ENCODE measurements at places on chromosomes 11 and 22. TPM values are rescaled to one million over a fixed set of nuclear protein-coding genes. Genes with fewer than 3 reads are reported as not detected.

DNA sequence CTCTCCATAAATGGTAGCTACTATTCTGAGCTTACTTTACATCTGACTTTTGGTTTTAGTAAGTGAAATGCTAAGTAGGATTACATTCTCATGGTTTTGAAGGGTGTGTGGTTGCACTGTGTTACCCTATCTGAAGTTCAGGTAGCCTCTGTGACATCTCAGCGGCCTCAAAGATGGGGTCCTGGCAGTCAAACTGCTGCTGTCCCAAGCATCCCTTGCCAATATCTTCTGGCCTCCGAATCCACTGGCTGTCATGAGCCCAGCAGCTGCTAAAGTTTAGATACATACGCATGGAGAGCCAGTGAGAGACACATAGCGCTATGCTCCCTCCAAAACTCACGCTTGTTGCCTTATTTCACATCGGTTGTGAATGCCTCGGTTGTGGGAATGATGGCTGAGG, 34.9 kb downstream of the UBASH3B start:
- DNase-seq = no peak

DNA sequence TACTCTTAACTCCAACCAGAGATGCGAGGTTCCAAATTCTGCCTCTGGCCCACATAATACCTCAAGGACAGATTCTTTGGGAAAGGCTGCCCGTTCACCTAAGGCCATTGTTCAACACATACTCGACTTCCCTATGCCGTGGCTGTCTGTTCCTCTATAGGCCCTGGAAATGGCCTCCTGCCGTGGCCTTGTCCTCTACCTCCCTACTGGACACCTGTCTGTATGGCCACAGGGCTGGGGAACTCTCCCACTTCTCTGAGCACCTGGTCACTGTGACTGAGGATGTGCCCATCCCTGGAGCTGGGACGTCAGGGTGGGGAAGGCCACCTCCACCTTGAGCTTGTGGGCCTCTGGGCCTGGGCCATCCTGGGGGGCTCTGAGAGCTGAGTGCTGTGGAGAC, 340.5 kb upstream of the B3GAT1 start:
- DNase-seq = no peak

GRCh38 chr22:39738746-39739145, 154.8 kb downstream of the ENTHD1 start:
- DNase-seq = no peak

DNA sequence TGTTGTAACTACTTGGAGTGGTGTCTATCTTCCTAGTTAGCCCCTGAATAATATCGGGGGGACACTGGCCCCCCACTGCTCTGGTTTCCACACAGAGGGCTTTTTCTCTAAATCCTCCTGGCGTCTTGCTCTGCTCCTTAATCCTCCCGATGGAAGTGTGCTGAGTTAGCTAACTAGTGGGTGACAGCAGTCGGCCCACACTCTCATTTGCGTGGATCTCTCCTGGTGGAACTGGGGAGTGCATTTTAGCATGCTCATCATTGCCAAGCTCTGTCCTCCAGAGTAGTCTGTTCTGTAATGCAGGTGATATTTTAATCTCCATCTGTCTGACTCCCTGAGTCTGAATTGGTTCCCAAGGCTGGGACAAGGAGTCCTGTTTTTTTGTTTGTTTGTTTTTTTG, 46.1 kb upstream of the RASSF10 start:
- no peak for DNase-seq

DNA sequence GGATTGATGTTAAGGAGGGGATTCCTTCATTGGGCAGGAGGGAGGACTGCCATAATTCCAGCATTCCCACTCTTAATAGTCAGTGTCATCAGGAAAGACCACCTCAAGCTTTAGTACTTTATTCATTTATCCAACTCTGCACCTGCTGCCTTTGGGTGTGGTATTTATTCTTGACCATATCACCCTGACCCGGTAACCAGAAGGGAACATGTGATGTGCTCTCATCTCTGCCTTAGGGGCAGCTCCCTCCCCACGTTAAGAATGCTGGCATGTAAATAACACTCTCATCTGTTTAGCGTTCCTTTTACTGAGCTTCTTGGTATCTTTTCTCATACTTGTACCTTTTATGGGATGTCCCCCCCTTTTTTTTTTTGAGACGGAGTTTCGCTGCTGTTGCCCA, 7.7 kb downstream of the CAT start:
- no peak for DNase-seq

- no peak for DNase-seq
These were observed 3.0 kb upstream of the RFPL3 start for GRCh38 chr22:32354360-32355351.

- DNase-seq = no peak
These were observed 105.2 kb downstream of the ZNF280B start for GRCh38 chr22:22403306-22403705.

DNA sequence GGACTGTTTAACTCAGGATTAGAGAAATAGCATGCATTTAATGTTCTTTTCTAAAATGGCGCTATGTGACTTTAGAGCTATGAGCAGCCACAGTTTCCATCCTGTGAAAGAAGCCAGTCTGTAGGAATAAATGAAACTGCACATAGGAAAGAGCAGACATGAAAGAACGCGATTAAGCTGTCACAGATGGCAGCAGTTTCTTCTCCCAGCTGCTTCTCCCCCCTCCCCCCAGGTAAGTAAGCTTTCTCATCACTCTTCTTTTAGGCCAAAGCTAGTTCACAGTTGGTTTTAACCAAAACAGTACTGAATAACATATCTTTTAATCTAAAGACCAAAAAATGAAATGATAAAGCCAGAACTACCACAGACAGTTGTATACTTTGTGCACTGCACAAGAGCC, 266.4 kb downstream of the KCNA4 start:
- no peak for DNase-seq

GRCh38 chr11:118379497-118379896, 20.1 kb downstream of the UBE4A start:
- no peak for DNase-seq

DNA sequence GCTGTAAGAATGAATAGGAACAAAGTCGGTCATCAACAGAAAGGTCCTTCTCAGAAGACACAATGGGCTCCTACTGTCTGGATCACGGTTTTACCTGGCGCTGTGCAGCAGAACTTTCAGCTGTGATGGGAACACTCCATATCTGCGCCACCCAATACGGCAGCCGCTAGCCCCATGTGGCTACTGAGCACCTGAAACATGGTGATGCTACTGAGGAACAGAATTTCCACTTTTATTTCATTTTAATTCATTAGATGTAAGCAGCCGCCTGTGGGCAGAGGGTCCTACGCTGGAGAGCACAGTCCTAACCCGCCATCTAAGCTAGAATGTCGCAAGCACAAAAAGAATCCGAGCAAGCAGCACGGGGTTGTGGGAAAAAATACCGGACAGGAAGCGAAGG, 2.7 kb downstream of the SULT4A1 start:
- DNase-seq = no peak

- peak; percentile 65 for DNase-seq
These were observed 21.8 kb downstream of the ARFGAP2 start for GRCh38 chr11:47154616-47155570.

DNA sequence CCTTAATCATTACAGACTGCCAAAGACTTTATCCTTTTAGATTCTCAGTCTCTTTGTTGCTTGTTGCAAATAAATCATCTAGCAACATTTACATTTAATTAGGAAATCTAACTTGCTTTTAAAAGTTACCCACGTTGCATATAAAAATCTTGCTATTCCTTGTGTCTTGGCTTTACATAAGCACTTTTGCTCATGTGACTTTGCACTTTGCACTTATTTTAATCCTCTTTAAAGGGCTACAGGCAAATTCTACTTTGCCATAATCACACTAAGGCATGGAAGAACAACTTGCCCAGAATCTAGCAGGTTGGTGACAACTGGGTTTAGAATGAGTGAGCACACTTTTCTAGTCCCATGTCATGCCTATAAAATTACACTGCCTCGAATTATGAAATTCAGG, 25.9 kb downstream of the PRRG4 start:
- no peak for DNase-seq

DNA sequence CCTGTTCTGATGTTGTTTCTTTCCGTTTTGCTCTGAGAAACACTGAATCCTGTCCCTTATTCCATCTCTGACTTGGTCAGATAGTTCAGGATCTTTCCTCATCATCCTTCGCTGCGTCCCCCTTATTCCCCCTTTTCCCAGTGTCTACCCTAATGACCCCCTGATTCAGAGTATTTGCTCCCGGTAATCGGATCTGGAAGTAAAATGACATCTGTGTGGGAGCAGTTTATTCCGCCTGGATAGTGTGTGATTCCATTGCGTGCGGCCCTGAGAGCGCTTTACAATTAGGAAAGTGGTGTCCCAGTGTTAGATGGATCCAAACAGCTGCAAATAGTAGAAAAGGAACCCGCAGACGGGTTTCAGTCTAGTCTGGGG, 606 bp downstream of the DRG1 start:
- DNase-seq = no peak

- no peak for DNase-seq
These were observed 184.5 kb upstream of the NTM start for GRCh38 chr11:131185915-131186314.

GRCh38 chr11:131533149-131533548, 162.7 kb downstream of the NTM start:
- no peak for DNase-seq

DNA sequence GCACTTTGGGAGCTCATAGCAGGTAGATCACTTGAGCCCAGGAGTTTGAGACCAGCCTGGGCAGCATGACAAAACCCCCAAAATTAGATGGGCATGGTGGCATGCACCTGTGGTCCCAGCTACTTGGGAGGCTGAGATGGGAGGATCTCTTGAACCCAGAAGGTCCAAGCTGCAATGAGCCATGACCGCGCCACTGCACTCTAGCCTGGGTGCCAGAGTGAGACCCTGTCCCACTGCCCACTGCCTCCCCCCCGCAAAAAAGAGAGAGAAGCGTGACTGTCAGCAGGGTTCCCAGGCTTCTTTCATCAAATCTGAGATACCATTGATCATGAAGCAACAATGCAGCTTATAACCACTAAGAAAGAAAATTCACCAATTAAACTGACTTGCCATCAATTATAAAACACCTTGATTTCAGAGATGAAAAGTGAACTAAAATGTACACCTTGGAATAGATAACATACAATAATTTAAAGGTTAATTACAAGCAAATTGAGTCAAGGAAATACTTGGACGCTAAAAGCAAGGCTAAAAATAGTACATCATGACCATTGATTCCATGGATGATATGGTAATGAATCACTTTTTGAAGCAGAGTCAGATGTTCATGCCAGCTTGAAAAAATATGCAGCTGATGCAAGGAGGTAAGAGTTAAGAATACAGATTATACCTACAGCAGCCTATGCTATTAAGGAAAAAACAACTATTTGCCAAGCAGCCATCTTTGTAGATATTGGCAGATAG, 90.8 kb upstream of the ALKBH3 start:
- no peak for DNase-seq

DNA sequence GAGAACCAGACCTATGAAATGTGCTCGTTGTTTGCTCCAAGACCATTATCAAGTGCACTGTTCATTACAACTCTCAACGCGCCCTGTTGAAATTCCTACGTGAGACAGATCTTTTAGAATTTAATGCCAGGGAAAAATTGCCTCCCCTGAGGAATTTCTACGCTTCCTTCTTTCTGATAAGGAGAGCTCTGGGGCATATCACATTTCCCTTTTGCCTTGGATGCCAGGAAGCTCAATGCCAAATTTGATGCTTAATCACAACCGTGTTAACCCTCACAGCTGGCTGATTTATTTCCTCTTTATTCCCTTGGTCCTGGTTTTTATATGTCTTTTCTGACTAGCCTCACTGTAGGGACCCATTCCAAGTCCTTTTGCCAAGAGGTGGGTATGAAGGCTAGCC, 109.4 kb downstream of the MICAL2 start:
- no peak for DNase-seq

DNA sequence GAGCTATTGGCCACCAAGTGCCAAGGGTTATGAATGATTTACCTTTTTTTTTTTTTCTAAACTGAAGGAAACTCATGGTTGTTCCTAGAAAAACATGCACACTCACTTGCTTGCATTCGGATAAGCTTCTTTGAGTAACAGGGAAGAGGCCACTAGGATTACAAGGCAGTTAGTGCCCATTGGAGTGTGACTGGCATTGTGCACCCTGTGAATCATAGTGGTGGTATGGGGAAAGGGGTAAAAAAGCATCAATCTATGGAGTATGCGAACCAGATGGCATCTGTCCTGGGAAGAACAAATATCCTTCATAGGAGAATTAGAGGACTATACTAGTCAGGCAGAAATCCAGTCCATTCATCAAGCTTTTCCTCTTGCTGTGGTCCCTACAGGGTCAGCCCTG, 24.2 kb downstream of the CD44 start:
- DNase-seq = no peak

DNA sequence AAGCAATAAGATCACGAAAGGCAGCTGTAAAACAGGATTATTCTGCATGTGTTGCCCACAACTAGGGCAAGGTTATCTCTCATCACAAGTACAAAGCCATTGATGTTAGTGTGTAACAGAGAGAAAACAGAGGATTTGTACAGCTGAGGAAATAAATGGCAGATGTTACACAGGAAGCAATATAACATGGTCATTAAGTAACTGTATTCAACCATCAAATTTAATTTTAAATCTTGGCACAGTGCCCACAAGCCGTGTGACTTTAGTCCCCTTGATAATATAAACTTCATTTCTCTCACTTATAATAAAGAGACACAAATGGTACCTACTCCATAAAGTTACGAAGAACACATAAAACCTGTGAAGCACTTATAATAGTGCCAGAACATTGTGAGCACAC, 17.3 kb downstream of the OR51E2 start:
- no peak for DNase-seq

- no peak for DNase-seq
These were observed 31.6 kb downstream of the NTM start for GRCh38 chr11:131402040-131402439.

GRCh38 chr11:67054836-67055523, 1.7 kb upstream of the RHOD start:
- DNase-seq = no peak

DNA sequence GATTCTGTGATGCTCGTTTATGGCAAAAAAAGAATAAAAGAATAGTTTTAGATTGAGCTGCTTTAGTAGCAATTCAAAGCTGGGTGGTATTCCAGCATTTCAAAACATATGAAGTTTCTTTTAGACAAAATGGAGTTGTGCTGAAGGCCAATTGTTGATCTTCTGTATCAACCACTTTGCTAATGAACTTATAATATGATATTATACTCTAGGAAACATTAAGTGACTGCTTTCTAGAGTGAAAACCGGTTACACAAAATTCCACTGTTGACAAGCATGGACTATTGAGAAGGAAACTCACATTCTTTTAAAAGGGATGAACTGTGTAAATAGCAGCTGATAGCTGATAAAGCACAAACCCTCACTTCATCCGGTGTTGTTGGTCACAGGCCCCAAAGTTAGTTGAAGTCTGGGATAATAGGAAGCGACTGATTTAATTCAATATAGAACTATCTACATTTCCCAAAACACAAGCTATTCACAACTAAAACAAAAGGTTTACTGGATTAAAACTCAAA, 255.1 kb downstream of the CADM1 start:
- DNase-seq = no peak

- no peak for DNase-seq
These were observed 90.1 kb downstream of the TYR start for GRCh38 chr11:89267660-89268302.

The NXPE1 gene
- total RNA-seq = 0.05 TPM

The PIWIL4 gene
- 2.5 TPM for total RNA-seq

The ACAD8 gene
- total RNA-seq = 17.5 TPM

The GLYAT gene
- total RNA-seq = not detected

The BIRC3 gene
- total RNA-seq = 63.6 TPM

The PRAME gene
- total RNA-seq = 1.1 TPM

The CEP126 gene
- total RNA-seq = 0.42 TPM

The DGAT2 gene
- total RNA-seq = 8.5 TPM

The BDNF gene
- 0.24 TPM for total RNA-seq

The INPP5J gene
- 0.47 TPM for total RNA-seq
